ENCODE measurements at places on chromosomes 5 and 9.

GRCh38 chr9:534886-535285 lies 306.6 kb upstream of the DMRT1 start:
- DNase-seq, result no peak

- no peak for DNase-seq
Observed at GRCh38 chr9:3962496-3962895, 337.4 kb downstream of the GLIS3 start.

- no peak for DNase-seq
Observed at GRCh38 chr9:2919347-2919746, 75.5 kb upstream of the PUM3 start.

GRCh38 chr9:81591791-81592190 lies 97.6 kb downstream of the TLE1 start:
- DNase-seq, result no peak

- DNase-seq, result no peak
Observed at GRCh38 chr5:3341446-3342240, 254.0 kb upstream of the IRX1 start.

GRCh38 chr9:36559036-36559695 lies 13.5 kb upstream of the MELK start:
- DNase-seq, result no peak

DNA sequence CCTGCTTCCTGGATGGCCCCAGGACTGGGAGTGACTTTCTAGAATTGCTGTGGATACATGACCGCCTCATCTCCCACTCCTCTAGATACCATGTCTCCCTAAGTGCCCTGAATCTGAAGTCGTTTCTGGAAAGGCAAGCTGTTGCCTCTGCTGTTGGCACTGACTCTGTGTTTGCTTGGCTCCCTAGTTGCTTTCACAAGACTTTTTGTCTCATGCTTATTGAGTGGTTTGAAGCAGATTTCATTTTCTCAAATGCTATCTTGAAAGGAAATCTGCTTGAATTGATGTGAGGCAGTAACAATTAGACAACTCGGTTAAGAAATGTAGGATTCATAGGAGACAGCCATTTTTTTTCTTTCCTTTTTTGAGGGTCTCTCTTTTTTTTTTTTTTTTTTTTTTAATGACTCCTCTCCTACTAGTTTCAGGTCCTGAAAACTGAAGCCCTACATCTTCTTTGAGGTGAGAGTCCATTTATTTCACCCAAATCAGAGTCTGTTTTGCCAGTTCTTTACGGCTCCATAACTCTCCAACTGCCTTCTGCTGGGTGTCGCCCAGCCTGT lies 65.9 kb downstream of the PRDM6 start:
- no peak for DNase-seq

- DNase-seq, result no peak
Observed at GRCh38 chr5:38622723-38623129, 66.3 kb upstream of the LIFR start.

DNA sequence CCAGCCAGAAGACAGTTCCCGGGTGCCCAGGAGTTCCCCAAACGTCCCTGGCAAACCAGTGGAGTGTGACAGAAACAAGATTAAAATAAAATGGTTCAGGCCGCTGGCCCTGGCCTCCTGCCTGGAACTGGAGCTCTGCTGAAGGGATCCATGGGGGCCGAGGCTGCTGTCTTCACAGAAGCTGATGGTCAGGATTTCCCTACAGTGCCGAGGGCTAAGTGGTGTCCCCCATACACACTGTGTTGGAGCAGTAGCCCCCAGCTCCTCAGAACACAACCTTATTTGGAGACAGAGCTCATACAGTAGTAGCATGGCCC lies 55.9 kb downstream of the MRPL36 start:
- DNase-seq, result no peak

- no peak for DNase-seq
Observed at GRCh38 chr9:98865284-98865875, 57.9 kb downstream of the GALNT12 start.

DNA sequence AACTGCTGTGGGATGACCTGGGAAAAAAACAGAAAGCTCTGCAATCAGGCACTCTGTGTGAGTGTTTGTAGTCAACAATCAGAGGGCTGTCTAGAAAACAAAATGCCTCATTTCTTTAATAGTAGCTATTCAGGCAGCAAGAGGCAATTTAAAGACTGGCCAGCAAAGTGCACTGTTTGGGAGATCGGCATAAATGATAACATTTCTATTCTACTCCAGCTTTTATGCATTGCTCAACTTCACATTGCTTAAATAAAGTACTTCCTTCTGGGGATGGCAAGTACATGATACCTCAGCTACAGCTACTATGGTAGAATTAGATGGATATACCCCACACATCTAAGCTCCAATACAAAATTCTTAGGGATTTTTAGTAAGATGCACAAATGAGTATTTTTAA lies 193.1 kb downstream of the DCP2 start:
- DNase-seq, result no peak

GRCh38 chr5:154275566-154275965 lies 85.0 kb downstream of the GALNT10 start:
- DNase-seq, result no peak

GRCh38 chr5:133921979-133922378 lies 46.4 kb downstream of the C5orf15 start:
- DNase-seq, result no peak

DNA sequence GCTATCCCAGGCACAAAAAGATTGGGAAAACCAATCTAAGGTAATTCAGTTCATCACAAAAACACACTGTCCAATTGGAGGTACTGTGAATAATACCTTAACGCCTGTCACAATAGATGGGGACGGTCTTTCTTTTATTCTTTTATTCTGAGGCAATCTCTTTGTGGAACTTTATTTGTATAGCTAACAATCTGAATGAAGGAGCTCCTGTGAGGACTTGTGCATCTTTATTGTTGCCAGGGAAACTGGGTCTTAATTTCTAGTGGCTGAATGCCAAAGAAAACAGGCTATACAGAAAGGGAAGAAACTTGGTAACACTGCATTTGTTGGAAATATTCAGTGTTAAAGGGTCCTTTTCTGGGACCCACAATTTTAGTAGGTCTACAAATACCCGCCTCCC lies 546.9 kb upstream of the C9orf72 start:
- DNase-seq, result no peak

DNA sequence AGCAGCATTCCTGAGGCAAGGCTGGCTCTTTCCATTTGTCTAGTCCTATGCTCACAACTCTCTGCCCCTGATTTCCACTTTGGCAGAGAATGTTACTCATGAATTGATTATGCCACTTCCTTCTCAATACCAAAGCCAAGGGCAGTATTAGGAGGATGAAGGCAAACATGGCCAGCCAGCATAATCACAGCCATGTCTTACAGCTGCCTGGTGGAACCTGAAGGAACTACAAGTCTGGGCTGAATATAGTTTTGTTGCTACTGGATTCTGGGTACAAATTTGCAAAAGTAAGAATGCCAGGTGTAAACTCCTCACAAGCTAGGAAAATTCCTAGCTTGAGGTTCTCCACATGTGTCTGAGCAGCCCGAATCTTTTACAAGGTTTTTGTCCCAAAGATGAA lies 4.2 kb downstream of the SIL1 start:
- no peak for DNase-seq

- DNase-seq, result peak; percentile 46
Observed at GRCh38 chr9:32378993-32379729, 5.3 kb upstream of the ACO1 start.

- DNase-seq, result no peak
Observed at GRCh38 chr5:84816746-84817547, 432.3 kb upstream of the EDIL3 start.

- DNase-seq, result no peak
Observed at GRCh38 chr5:177023303-177023664, 788 bp downstream of the ZNF346 start.

GRCh38 chr9:20312732-20313131 lies 309.6 kb downstream of the MLLT3 start:
- no peak for DNase-seq

- DNase-seq, result no peak
Observed at GRCh38 chr5:118249386-118249785, 739.0 kb downstream of the DTWD2 start.

DNA sequence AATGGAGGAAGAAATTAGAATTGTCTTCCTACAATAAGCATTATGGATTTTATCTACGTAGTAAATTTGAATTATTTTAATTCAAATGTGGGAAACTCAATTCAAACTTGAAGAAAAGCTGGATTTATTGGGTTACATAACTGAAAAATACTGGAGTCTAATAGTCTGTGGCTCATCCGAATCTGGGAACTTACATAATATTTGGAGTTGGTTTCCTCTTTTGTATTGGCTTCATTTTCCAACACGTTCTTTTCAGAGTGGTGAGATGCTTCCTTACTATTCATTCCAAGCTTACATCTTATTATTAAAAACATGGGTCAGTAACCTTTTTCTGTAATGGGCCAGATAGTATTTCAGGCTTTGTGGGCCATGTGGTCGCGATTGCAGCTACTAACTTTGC lies 164.8 kb downstream of the ARHGAP26 start:
- DNase-seq, result no peak

DNA sequence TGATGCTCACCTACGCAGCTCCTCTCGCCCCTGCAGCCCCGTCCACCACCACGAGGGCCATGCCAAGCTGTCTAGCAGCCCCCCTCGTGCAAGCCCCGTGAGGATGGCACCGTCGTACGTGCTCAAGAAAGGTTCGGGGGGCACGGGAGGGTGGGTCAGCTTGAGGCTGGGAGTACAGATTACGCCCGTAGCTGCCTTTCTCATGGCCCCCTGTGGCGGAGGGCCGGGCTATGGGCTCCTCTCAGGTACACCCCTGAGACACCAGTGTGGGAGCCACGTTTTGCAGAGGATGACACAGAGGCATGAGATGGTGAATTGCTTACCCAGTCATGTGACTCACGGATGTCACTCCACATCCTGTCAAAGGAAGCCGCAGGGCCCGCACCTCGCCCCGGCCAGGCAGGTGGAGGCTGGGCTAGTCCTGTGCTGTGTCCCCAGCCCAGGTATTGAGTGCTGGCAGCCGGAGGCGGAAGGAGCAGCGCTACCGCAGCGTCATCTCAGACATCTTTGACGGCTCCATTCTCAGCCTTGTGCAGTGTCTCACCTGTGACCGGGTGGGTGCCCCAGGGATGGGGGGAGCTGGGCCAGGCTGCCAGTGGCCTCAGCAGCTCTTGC lies 33.7 kb downstream of the USP20 start:
- DNase-seq, result peak; percentile 29

GRCh38 chr9:123652416-123652815 lies 277.5 kb downstream of the DENND1A start:
- no peak for DNase-seq

GRCh38 chr5:35035271-35035670 lies 12.5 kb downstream of the AGXT2 start:
- DNase-seq, result no peak

DNA sequence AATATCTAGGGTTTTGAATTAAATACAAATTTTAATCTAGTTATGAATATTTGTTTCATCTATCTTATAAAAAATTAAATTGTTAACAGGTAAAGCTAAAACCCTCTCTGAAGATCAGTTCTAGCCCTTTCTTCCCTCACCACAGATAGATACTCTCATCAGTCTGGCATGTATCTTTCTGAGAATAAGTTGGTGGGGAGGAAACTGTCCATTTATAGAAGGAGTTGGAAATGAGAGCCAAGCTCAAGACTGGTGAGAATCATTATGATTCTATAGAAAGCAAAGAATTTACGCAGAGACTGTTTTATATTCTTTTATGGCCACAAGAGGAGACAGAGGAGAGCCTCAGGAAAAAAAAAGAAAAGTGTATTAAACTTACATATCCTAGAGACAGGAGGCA lies 59.0 kb downstream of the STARD4 start:
- no peak for DNase-seq

GRCh38 chr9:96688745-96689464 lies 33.8 kb upstream of the PRXL2C start:
- no peak for DNase-seq

GRCh38 chr9:36158917-36159316 lies 10.3 kb upstream of the CCIN start:
- no peak for DNase-seq

- DNase-seq, result no peak
Observed at GRCh38 chr9:99075246-99075912, 29.5 kb upstream of the TGFBR1 start.

GRCh38 chr5:171957591-171958251 lies 48.7 kb downstream of the FBXW11 start:
- DNase-seq, result no peak

DNA sequence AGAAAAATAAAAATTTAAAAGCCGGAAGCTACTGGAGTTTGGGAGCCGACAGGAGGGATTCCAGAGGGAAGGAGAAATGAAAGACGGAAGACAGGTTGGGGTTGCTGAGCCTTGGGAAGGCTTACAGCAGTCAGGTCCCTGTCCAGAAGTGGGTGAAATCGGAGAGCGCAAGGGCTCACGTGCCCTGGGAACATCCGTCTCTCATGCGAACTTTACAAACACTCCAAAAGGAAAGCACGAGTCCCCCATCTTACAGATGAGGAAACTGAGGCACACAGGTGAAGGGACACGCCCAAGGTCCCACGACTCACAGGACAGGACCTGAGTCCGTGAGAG lies 347 bp upstream of the OLFML2A start:
- DNase-seq, result no peak

DNA sequence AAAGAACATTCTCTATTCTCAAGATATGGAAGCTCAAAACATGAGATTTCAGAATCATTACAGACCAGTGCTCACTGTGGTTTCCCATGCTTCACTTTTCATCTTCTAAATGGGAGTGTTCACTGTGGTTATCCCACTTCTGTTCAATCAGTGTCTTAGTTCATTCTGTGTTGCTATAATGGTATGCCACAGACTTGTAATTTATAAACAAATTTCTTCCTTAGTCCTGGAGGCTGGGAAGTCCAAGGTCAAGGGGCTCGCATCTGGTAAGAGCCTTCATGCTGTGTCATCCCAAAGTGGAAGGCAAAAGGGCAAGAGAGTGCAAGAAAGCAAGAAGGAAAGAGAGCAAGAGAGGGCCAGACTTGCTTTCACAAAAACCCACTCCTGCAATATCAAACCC lies 146.3 kb downstream of the TTC39B start:
- no peak for DNase-seq

DNA sequence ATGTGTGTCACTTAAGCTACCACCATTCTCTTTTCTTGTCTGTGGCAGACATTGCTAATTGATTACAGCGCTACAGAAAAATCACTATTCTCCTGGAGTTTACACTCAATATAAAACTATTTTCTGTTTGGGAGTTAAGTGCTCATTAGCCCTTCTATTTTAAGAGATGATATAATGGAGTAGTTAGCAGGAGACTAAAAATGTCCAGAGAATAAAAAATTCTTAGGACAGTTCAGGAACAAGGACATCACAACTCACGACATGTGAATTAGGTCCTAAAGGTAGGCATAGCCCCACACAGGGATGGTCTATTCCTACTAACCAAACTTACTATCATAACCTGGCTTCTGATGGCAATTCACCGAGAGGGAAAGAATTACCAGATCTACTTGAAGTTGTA lies 258.5 kb downstream of the KIAA0825 start:
- no peak for DNase-seq

- no peak for DNase-seq
Observed at GRCh38 chr5:112614986-112615385, 122.7 kb upstream of the APC start.

GRCh38 chr5:78972654-78973428 lies 12.3 kb downstream of the ARSB start:
- DNase-seq, result no peak

DNA sequence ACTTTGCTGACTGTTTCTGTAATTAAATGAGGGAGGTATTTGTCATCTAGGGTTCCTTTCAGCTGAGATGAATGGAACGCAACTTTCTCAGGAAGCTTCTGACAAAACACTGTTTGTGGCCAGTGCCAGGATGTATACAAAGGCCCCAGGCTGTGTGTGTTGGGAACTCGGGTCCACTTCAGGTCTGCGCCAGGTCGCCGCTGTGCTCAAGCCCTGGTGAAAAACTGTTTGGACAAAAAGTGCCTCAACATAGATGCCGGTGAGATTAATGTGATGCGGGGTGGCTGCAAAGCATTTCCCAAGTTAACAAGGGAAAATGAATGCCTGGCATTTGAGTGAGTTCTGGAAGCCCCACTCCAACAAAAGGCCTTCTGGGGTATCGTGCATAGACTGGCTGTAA lies 156.4 kb downstream of the GABBR2 start:
- DNase-seq, result no peak

Data from liver (tissue), 10 donors.